Small intestine (tissue), 16 donors: ENCODE measurements at places on chromosomes 5 and 9.
A peak's percentile ranks its signal among the peaks of the same experiment; 100 is the strongest.

- no peak overlapping the region for H3K4me3 ChIP-seq
- no peak overlapping the region for H3K27ac ChIP-seq
- no peaks in the 10 kb centered on the region for H3K4me1 ChIP-seq
Measured at GRCh38 chr9:74379718-74380117, 117.4 kb upstream of the RORB start.

DNA sequence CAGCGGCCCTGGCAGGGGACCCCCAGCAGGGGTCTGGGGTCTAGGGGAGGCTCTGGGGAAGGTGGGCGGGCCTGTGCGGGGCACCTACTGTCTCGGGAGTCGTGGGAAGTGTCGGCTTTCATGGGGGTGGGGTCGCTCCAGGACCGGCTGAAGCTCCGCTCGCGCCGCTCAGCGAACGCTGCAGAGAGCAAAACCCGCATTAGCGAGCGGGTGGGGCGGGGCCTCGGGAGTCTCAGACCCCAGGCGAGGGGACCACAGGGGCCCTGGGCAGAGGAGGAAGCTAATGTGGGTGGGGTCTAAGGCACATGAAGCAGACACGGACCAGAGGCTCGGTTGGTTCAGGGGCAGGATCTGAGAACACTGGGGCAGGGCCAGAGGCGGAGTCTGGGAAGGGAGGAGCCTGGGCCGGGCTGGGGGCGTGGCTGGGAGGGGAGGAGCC, 5.5 kb downstream of the NSMF start:
- peaks cover 6% of the 10 kb centered on the region for H3K36me3 ChIP-seq
- H3K4me1 ChIP-seq: peaks cover 6% of the 10 kb centered on the region
- no peak overlapping the region for H3K27ac ChIP-seq
- H3K4me3 ChIP-seq: peak overlapping the region; percentile 49

DNA sequence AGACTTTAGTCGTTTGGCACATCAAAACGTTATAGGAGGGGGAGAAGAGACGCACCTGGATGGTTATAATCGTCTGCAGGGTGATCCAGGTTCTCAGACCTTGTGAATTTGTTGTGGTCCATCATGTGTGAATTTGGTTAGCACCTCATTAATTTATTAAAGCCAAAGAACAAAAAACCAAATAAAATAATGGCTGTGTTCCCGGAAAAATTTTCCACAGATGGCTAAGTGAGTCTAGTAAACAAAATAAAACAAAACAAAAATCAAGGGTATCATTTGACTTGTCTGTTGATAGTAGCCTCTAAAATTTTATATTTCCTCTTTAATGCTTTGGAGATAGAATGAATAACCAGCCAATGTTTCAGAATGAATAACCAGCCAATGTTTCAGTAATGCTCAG, 119.7 kb downstream of the ACTBL2 start:
- no peaks in the 10 kb centered on the region for H3K27me3 ChIP-seq
- DNase-seq: no peak
- no peaks in the 10 kb centered on the region for H3K4me1 ChIP-seq
- no peak overlapping the region for H3K4me3 ChIP-seq

DNA sequence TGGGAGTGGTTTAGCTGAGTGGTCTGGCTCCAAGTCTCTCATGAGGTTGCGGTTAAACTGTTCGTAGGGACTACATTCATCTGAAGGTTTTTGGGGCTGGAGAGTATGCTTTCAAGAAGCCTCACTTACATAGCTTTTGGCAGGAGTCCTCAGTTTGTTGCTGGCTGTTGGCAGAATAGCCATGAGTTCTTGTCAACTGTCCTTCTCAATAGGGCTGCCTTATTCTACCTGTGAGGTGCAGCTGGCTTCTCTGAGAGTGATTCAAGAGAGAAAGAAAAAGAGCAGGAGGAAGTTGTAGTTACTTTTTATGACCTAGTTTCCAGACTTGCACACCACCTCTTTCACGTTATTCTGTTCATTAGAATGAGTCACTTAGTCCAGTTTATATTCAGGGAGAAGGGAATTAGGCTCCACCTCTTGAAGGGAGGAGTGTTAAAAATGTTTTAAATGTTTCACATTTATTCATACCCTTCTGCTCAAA, 33.2 kb downstream of the YTHDC2 start:
- peaks cover 2% of the 10 kb centered on the region for H3K36me3 ChIP-seq
- no peak overlapping the region for H3K27ac ChIP-seq
- H3K4me1 ChIP-seq: no peaks in the 10 kb centered on the region
- no peaks in the 10 kb centered on the region for H3K27me3 ChIP-seq
- DNase-seq: peak; percentile 16

DNA sequence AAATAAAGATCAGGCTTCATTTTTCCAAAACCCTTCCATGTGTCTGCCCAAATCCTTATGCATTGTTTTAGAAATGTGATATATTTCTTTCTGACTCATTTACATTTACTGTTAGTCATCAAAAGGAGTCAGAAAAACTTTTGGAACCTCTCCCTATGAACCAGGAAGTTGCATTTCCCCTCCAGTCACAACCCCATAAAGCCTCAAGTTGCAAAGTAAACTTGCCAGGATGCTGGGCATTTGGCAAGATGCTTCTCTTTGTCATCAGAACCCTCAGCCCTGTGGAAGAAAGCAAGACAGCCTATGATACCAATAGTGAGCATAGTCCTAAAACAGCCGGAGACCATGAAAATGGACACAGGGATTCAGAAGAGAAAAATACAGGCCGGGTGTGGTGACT, 84.2 kb downstream of the MUSK start:
- no peaks in the 10 kb centered on the region for H3K36me3 ChIP-seq
- H3K27ac ChIP-seq: no peak overlapping the region
- no peaks in the 10 kb centered on the region for H3K4me1 ChIP-seq
- no peak for DNase-seq
- H3K27me3 ChIP-seq: no peaks in the 10 kb centered on the region

DNA sequence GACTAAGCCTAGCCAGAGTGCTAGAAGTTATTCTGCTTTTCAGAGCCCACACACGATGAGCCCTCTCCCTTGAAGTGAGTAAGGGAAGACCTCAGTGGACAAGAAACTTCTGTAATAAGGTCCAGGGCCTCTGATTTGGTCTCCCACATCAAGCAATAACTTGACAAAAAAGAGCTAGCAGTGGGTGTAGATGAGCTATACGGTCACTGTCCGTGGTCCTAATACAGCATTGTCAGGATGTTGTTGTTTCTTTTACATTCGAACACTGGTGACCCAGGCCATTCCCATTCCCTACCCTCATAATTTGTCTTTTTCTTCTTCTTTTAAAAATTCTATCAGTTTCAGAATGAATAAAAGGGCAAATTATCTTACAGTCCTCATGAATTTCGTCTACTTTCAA, 5.2 kb downstream of the PCSK1 start:
- no peak for DNase-seq
- peaks cover 21% of the 10 kb centered on the region for H3K27me3 ChIP-seq

GRCh38 chr5:79847561-79847960, 143.5 kb downstream of the MTX3 start:
- no peaks in the 10 kb centered on the region for H3K4me1 ChIP-seq
- no peaks in the 10 kb centered on the region for H3K36me3 ChIP-seq
- no peak for DNase-seq
- no peak overlapping the region for H3K4me3 ChIP-seq
- no peak overlapping the region for H3K27ac ChIP-seq

GRCh38 chr5:174910245-174910737, 185.9 kb downstream of the MSX2 start:
- no peaks in the 10 kb centered on the region for H3K36me3 ChIP-seq
- no peak overlapping the region for H3K4me3 ChIP-seq
- H3K27ac ChIP-seq: no peak overlapping the region
- no peaks in the 10 kb centered on the region for H3K27me3 ChIP-seq
- H3K4me1 ChIP-seq: no peaks in the 10 kb centered on the region

GRCh38 chr5:54570916-54571315, 53.4 kb downstream of the SNX18 start:
- H3K4me1 ChIP-seq: no peaks in the 10 kb centered on the region
- H3K4me3 ChIP-seq: no peak overlapping the region
- H3K36me3 ChIP-seq: no peaks in the 10 kb centered on the region
- no peak overlapping the region for H3K27ac ChIP-seq

DNA sequence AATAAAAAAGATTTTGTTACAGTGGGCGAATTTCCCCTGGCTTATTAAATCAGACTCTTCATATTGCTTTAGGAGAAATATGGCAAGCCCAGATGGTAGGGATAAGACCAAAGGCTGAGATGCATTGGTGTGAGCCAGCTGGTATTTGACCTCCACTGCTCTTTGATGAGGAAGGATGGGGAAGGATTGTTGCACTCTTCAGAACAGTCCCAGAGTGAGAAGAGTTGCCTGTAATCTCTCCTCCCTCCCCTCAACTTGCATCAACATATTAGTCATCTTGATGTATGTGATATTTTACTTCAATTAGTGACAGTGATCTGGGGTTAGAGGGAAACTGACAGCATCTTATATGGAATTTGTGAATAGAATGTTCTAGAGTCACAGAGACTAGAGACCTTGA, 136.6 kb downstream of the ADAMTS12 start:
- no peak overlapping the region for H3K27ac ChIP-seq
- no peaks in the 10 kb centered on the region for H3K4me1 ChIP-seq
- no peak overlapping the region for H3K4me3 ChIP-seq
- DNase-seq: no peak
- no peaks in the 10 kb centered on the region for H3K27me3 ChIP-seq

DNA sequence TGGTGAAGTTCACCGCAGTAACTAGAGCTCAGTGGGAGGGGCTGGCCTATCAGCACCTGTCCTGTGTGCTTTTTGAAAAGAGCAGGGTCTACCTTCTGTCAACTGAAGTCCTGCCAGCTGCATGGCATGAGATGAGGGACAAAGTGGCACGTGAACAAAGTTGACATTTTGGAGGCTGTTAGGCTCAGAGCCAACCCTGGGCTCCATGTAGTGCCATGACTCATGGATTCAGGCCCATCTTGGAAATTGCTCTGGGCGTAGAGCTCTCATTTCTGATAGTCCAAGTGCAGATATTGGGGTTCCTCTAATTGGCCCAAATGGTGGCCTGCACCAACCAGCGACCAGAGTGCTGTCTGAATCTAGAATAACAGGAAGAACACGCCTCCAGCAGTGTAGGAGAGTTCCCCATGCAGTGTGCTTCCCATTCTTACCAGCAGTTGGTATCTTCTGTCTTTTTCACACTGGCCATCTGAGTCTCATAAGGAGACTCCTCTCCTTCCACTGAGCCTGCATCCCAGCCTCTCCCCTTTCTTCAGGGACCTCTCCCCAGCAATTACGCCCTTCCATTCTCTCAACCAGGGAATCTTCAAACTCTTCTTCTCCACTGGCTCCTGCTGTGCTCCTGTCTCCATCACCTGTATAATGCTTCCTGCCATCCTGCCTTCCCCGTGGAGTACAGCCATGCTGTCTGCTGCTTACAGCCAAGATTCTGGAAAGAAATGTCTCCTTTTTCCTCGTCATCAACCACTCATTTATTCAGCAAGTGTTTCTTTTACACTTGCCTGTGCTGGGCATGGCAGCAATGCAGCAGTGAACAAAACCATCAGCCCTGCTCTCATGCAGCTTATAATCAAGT, 30.4 kb downstream of the IRF1 start:
- H3K4me3 ChIP-seq: no peak overlapping the region
- H3K36me3 ChIP-seq: peaks cover 40% of the 10 kb centered on the region
- H3K4me1 ChIP-seq: peaks cover 50% of the 10 kb centered on the region
- H3K27me3 ChIP-seq: no peaks in the 10 kb centered on the region

DNA sequence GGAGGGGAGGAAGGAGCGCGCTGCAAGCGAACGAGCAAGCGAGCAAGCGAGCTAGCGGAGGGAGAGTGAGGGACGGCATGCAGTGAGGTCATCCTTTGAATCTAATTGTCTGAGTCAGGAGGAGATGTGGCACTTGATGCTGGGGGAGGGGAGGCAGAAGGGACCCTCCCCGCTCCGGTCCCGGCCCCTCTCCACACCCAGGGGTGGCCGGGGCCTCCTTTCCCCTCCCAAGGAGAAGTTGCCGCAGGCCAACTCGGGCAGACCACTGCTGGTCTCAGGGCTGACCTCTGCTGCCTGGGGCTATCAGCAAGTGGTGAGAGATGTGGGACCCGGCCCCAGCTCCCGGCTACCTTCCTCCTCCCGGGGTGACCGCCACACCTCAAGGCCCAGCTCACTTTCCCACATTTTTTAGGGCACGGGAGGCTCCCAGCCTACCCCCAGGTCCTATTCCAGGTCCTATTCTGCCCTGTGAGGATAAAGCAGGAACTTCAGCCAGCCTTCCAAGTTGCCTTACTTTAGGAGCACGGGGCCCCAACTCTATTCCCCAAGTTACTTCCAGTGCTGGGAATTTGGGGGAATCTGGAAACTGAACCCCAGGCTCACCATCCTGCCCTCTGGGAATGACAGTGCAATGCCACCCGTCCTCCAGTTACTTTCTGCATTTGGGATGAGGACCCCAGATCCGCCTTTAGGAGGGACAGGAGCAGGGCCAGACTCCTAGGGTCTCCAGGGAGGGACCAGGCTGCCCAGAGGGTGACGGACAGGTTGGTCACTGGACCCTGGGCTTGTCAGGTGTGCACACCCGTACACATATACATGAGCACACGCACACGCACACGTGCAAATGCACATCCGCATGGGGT, 11.1 kb downstream of the CNTFR start:
- peak overlapping the region; percentile 25 for H3K4me3 ChIP-seq
- H3K27me3 ChIP-seq: peaks cover 83% of the 10 kb centered on the region
- H3K27ac ChIP-seq: no peak overlapping the region
- no peak for DNase-seq
- H3K36me3 ChIP-seq: no peaks in the 10 kb centered on the region
- no peaks in the 10 kb centered on the region for H3K4me1 ChIP-seq

DNA sequence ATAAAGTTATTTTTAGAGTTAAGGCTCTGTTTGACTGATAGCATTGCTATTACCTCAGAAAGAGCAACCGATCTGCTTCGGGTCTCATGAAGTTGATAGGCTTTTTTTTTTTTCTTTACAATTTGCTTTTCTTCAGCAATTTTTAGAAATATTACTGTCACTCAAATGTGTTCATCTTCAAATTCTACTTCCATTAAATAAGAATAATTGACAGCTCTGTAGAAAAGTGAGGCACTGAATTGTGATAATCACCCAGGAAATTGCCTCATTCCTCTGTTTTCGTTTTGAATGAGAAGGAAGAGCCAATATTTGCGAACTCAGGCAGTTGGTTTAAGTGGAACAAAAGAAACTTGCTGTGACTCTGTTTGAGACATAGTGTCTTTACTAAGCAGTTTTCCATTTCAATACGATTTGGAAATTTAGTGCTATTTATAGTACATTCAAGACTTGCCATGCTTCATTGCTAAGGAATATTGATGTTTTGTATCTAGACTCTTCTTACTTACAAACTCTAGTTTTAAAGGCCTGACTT, 700.5 kb upstream of the CDH10 start:
- H3K4me1 ChIP-seq: no peaks in the 10 kb centered on the region
- no peak overlapping the region for H3K4me3 ChIP-seq
- no peak for DNase-seq
- H3K27ac ChIP-seq: no peak overlapping the region

DNA sequence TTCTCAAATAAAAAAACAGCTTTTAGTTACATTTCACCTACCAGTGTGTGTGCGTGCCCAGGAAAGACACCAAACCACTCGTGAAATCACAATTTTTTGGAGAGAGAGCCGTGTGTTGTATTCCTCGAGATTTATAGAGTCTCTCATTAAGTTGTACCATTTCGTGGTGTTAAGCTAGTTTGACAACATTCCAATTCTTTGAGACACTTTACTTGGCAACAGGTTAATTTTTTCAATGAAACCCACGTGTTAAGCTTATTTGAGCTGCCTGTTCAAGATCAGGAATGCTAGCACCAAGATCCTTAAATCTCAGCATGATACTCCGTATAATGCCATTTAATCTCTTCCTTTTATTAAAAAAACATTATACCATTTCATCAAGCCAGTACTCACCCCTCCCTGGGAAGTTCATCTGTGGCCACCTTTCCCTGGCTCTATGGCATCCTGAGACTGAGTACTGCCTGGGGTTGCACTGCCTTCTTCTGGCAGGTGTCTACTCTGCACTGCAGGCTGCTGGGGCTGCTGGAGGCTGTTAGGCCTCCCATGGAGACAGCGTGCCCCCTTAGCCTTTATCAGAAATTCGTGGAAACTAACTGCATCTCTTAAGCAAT, 143.7 kb downstream of the ARHGAP26 start:
- peaks cover 2% of the 10 kb centered on the region for H3K36me3 ChIP-seq
- no peaks in the 10 kb centered on the region for H3K27me3 ChIP-seq
- no peak for DNase-seq
- no peaks in the 10 kb centered on the region for H3K4me1 ChIP-seq
